ENCODE measurements at places on chromosomes 1 and 21. TPM values are rescaled to one million over a fixed set of nuclear protein-coding genes. Genes with fewer than 3 reads are reported as not detected.

ATAD3C gene
- 0.89 TPM for total RNA-seq

FAAP20 gene
- 61.1 TPM for total RNA-seq

SLC35F3 gene
- not detected for total RNA-seq

ERICH3 gene
- total RNA-seq: not detected

TMCC2 gene
- 1.5 TPM for total RNA-seq

LCE1D gene
- not detected for total RNA-seq

DNA sequence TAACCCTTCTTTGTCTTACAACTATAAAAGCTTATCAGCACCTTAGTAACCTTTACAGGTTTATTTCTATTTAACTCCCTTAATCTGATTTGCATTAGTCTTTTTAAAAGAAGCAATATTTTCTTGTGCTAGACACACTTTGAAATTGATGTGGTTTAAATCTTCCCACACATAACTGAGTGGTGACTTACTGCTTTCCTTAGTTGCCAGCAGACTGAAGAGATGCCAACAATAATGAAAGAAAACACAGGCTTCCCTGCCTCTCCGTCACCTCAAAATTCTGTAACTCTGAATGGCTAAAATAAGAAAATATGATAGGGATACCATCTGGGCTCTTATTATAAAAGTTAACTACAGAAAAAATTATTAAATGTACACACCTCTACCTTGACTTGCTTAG lies 196.8 kb downstream of the PTBP2 start:
- no peak for DNase-seq

GRCh38 chr1:204763773-204764427 lies 78.4 kb upstream of the LRRN2 start:
- DNase-seq: peak; percentile 67

DNA sequence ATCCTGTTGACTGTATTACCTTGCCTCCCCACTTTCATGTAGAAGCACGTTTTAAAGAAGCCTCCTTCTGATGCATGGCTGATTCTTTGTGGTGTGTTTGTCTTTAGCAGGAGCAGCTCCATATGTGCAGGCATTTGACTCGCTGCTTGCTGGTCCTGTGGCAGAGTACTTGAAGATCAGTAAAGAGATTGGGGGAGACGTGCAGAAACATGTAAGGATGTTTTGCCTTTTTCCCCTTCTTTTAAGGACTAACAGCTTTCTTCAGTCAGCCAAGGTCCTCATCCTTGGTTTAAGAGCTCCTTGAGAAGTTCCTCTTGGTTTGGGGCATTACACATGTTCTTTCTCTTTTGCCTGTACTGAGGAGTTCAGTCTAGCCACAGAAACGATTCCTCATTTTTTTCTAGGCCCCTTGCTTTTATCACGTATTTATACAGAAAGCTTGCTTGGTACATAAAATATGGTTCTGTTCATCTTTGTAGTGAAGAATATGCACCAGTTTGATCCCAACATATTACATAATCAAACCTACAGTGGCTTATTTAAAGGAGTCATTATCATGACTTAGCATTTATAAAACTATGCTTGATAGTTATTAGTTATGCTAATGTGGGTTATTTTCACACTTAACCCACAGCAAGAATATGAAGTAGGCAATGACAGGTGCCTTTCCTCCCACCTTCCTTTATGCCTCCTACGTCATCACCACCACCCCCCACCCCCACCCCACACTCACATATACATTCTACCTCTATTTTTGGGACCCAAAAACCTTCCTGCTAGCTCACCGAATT lies 19.6 kb downstream of the CAP1 start:
- no peak for DNase-seq

DNA sequence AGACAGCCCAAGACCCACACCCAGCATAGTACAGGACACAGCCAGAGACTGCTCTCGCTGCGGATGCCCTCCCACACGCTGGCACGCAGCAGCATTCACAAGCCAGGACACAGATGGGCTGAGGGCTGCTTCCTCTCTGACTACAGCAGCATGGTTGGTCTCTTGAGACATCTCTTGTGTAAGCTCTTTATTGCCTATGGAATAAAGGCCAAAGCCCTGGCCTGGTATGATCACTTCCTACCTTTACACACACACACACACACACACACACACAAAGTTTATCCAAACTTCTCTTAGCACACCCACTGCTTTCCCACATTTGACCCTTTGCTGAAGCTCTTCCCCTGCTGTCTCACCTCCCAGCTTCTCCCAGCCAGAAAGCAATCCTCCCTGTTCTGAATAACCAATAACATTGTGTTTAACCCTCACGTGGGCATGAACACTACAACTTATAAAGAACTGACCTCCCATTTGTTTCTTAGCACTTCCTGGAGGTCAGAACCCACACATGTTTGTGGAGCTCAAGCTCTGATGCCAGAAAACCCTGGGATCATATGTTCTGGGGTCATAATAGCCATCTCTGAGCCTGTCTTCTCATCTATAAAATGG lies 1.2 kb upstream of the LUZP1 start:
- peak; percentile 16 for DNase-seq

DNA sequence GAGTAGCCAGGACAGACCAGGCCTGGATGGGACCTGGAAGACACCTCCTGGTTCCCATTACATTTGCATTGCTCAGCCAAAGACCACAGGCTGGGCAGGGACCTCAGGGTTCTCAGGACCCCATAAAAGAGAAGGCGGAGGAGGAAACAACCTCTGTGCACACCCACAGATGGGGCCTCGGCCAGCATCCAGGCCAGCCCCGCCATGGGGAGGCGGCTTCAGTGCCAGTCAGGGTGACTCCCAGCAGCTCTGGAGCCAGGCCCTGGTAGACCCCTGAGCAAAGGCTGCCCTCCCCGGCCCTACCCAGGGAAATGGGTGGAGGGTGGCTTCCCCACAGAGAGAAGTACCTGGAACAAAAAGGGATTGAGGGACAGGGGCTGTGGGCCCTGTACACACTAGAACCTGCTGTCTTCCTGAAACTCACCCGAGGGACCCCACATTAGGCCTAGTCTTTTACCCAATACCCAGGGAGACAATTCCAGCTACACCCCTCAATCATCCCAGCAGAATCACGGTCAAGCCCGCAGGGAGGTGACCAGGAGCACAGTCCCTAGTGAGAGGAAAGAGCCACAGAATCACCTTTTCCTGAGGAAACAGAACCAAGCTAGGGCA lies 64.5 kb downstream of the PSMG1 start:
- DNase-seq: no peak

DNA sequence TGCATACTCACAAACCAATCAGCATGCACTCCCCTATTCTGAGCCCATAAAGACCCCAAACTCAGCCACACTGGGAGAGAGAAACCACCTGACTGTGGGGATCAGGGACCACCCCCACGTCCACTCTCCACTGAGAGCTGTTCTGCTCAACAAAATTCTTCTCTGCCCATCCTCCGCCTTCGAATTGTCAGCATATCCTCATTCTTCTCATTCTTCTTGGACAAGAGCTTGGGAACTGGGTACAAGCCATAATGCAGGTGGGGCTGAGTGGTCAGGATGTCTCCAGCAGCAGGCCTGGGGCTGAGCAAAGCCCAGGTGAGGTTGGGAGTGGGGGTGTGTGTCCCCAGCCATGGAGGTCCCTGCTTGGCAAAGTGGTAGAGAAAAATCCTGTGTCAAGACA lies 34.6 kb upstream of the IFNGR2 start:
- no peak for DNase-seq

DNA sequence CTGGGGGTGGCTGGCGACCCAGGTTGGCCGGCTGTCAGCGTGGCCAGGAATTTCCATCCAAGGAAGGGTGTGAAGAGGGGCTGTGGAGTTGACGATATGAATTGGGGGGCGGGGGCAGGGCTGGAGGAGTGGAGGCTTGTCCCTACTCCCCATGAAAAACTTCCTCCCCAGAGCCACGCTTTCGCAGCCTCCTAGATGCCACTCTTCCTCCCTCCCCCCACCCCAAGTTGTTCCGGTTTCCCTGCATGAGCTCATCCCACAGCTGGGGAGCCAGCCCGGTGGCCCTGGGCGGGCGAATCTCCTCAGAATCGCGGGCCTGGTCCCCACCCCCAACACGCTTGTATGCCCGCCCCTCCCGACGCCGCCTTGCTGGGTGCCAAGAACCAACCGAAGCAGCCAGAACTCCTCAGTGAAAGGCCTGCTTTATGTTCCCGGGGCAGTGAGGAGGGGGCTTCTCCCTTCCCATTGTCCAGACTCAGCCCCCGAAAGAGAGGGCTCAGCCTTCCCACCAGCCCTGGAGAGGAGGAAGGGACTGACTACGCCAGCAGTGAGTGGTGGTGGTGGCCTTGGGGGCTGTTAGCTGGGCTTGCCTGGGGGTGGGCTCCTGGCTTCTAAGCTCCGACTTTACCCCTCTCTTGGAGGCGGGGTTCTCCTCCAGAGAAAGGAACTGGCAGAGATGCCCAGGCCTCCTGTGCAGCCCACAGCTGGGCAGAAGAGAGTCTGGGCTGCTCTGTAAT lies 1.8 kb upstream of the CSMD2 start:
- DNase-seq: no peak

- no peak for DNase-seq
These were observed 30.9 kb downstream of the TYW3 start for GRCh38 chr1:74763807-74764206.

DNA sequence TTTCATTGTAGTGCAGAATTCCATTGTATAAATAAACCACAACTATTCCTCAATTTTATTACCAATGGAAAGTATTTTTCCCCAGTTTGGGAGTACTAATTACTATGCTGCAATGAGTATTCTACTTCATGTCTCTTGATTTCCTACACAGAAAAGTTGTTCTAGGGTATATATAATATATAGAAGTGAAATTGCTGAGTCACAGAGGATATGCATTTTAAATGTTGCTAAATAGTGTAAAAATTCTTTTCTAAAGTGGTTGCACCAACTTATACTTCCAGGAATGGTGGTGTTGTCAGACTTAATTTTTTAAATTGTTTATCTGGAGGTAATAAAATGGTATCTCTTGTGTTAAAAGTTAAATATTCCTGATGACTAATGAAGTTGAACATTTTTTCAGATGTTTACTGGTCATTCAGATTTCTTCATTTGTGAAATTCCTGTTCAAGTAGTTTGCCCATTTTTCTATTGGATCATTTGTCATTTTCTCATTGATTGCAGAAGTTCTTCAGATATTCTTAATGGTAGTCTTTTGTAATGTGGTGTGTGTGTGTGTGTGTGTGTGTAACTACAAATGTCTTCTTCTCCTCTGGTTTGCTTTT lies 19.1 kb upstream of the MYOG start:
- DNase-seq: no peak

DNA sequence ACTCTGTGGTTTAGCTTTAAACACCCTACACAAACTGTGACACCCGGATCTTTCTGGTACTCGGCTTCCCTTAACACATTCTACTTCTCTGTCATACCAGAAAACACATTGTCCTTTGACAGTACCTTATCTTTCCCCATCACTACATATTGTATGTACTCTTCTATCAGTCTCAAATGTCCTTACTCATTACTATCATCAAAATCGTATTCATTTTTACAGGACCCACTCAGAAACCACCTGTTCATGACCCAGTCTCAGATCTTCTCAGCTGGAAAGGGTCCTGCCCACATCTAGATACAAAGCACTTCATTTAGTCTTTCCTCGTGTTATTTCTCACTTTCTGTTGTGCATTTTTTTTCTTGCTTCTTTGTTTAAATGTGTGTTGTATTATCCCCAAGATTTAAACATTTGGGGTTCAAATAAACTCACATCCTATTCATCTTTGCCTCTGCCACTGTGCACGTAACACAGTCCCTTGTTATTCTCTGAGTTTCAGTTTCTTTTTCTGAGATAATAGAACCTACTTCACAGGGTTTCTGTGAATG lies 27.7 kb downstream of the CD34 start:
- DNase-seq: no peak

DNA sequence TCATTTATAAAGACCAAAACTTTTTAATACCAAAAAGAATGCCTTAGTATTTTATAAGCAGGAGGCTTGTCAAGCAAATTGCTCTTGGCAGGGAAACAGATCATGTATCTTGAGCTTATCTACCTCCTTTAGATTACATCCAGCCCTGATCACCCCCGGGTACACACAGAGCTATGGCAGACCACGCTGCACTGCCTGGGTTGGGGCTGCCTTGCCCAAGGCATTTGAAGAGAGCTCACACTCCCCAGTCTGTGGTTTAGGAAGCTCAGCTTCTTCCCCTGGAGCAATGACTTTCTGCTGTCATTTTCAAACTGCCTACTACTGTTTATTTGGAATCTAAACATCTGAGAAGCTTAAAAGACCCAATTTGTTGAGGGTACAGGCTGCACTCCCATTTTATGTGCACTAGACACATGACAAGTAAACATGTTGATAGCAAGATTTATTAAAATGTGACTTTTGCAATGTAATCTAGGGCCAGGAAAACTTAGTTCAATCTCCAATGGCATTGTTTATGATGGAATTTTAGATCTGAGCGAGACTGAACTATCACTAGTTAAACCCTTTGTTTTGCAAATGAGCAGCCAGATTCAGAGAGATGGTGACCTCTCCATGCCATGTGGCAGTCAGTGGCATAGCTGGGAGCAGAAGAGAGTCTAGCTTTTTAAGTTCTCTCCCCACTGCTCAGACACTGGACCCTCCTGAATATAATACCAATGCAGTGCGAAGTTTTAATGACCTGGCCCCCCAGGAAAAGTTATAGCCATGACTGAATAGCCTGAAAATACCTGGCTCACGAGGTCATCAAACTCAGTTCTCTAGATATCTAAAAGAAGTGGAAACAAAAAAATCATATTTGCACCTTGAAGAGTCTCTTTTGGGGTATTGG lies 214.9 kb downstream of the HLX start:
- no peak for DNase-seq

DNA sequence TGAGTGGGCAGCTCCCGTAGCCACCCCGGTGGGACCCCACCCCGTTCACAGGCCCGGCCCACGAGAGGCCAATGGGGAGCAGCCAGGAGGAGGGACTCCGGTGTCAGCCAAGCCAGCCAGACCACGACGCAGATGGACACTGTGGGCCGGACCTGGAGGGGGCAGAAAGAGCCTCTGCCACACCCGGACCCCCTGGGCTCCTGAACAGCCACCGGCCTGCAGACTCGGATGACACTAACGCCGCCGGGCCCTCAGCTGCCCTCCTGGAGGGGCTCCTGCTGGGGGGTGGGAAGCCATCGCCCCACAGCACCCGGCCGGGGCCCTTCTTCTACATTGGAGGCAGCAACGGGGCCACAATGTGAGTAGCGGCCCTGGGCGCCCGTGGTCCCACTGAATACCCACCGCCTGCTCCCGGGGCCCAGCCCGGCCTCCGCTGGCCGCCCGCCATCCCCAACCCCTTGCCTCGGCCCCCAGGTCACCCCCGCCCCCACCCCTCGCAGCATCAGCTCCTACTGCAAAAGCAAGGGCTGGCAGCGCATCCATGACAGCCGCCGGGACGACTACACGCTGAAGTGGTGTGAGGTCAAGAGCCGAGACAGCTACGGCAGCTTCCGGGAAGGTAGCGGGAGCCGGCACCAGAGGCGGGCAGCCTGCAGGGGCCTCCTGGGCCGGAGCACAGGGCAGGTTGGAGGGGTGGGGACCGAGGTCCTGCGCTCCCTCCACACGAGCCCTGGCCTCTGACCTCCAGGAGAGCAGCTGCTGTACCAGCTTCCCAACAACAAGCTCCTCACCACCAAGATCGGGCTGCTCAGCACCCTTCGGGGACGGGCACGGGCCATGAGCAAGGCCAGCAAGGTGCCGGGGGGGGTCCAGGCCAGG lies 6.5 kb downstream of the TTLL10 start:
- DNase-seq: no peak

GRCh38 chr1:7374563-7375160 lies 396.4 kb upstream of the VAMP3 start:
- DNase-seq: no peak

All from CD8-positive, alpha-beta T cell (primary cell).